T-helper 17 cell (primary cell): ENCODE measurements at places on chromosomes 2 and 18.

- DNase-seq = no peak
Observed at GRCh38 chr2:64848363-64848762, 140.8 kb upstream of the SLC1A4 start.

GRCh38 chr2:53260568-53260967 is 507.0 kb upstream of the CHAC2 start:
- DNase-seq = no peak

GRCh38 chr2:105320651-105321215 is 8.8 kb downstream of the TGFBRAP1 start:
- no peak for DNase-seq

- DNase-seq = no peak
Observed at GRCh38 chr2:188203776-188204175, 87.9 kb upstream of the GULP1 start.

DNA sequence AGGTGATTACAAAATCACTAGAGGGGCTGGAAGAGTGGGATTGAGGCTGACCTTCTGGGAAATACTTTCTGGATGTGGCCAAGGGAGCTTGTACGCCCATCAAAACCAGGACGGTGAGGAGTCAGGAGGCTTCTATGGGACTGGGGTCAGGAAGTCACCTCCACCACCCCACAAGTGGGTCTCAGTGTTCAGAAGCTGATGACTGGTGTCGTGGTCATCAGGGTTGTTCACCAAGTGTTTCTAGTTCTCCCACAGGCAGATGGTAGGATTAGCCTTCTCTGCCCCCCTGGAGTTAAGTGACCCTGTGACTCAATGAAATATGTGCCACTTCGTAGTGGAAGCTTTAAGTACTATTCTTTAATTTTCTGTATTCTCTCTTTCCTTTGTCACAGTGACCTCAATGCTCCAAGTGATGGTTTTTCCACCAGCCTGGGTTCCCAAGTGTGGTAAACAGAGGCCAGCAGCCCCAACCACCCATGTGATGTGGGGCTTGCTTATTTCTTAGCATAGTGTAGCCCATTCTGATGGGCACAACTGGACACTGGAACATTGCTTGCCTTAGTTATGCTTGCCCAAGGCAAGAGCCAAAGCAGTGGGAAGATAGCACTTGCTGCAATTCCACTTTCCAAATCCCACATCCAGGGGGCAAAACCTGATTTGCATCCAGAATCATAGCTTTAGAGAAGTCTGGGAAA is 258.8 kb downstream of the CYP26B1 start:
- DNase-seq = no peak

DNA sequence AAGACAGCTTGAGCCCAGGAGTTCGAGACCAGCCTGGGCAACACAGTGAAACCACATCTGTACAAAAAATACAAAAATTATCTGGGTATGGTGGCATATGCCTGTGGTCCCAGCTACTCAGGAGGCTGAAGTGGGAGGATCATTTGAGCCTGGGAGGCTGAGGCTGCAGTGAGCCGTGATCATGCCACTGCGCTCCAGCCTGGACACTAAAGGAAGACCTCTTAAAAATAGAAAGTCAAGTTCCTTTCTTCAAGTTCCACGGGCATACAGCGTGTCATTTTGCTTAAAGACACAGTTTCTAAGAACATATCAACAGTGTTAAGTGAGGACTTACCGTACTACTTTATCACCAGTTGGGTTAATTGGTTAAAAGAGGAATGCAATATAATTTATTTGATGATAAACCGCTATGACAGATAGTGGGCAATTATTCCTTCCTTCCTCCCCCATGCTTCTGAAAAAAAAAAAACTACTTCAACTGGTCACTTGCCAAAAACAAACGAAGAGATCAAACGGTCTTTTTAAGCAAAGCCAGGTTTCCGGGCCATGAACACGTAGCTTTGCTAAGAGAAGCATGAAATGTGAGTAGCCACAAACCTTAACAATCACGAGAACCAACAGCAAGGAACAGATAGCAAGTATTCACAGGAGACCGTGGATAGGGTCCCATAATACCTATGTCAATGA is 21.4 kb downstream of the AP1S3 start:
- no peak for DNase-seq

DNA sequence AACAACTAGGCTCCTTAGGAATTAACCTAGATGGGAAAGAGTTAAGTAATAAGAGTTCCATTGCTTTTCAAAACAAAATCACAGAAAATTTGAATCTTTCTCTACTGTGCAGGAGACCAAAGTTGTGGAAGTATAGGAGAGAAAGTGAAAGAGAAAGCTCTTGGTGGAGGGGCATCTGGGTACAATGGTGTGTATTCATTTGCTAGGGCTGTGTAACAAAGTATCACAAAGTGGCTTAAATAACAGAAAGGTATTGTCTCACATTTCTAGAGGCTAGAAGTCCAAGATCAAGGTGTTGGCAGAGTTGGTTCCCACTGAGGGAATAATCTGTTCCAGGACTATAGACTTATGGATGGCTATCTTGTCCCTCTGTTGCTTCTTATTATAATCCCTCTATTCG is 50.5 kb upstream of the GORASP2 start:
- DNase-seq = no peak

DNA sequence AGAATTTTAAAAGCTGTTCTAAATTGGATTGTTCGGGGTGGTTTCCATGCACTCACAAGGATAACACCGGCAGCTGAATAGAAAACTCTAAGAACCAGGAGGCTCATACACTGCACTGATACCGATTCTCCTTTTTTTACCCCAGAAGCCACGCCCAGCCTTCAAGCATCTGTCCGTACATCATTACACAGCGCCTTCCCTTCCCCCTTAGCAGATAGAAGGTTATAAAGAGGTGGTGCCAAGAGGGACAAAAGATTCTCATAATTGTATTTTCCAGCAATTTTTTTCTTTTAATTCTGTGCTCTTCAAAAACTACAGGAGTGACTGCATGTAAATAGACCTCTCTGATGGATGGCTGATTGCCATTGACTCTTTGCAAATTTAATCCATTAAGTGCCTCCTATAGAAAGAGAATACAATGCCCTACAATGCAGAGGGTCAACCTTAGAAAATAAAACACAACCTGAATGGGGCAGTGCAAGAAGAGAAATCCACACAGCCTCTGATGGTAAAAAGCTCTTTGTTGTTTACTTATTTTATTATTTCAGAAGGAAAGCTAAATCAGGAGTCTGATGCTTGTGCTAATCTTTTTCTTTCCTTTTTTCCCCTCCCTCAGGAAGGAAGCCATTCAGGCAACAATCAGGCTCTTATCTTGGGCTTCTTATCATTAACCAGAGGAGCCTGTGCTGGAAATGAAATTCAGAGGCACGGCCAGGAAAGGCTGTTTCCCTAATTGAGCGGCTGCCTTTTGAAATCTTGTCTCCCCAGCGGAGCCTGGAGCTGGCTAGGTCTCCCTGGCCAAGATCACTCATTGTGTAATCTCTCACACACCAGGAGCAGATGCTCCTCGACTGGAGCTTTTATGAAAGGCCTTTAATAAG is 198.9 kb upstream of the NABP1 start:
- DNase-seq = no peak

- DNase-seq = no peak
Observed at GRCh38 chr2:193377789-193378188, 1183.1 kb upstream of the TMEFF2 start.

DNA sequence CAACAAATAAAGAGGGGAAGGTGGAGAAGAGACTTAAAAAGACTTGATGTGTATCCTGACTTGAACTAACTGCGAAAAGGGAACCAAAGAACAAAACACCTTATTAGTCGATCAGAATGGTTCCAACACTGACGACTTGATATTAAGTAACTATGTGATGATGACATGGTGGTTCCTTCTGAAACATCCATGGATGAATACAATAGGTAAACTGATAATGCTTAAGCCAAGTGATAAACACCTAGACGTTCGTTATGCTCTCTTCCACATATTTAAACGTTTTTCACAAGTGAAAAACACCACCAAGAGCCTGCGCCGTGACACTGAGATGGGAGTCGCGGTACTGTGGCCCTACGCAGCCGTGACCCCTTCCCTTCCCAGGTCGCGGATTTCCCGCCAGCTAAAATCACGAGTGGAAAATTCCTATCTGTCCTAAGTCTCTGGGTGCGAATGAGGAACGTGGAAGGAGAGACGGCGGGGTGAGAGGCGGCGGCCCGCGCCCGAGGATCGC is 797 bp downstream of the TTC32 start:
- no peak for DNase-seq

GRCh38 chr2:73117441-73117840 is 4.7 kb upstream of the RAB11FIP5 start:
- DNase-seq = no peak

- no peak for DNase-seq
Observed at GRCh38 chr2:42980764-42981416, 188.5 kb upstream of the HAAO start.

GRCh38 chr2:44333994-44334393 is 27.3 kb downstream of the PREPL start:
- no peak for DNase-seq

DNA sequence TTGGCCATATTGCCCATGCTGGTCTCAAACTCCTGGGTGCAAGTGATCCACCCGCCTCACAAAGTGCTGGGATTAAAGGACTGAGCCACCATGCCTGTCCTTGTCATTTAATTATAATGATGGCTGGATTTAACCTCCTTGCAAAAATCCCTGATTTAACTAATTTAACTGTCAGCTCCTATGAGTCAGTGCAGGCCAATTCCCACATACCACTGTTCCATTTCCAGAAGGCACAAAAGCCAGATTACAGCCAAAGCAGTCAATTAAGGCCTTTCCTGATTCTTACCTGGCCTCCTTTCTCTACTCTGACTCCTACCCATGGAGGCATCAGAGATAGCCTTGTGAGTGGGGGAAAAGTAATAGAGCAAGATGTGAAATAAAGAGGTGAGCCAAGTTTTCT is 12.3 kb upstream of the SLC35F5 start:
- DNase-seq = no peak

GRCh38 chr2:120879431-120880295 is 144.0 kb downstream of the GLI2 start:
- no peak for DNase-seq

- DNase-seq = no peak
Observed at GRCh38 chr2:17627434-17627833, 86.9 kb downstream of the VSNL1 start.

GRCh38 chr2:42457011-42457410 is 36.8 kb downstream of the KCNG3 start:
- DNase-seq = no peak

- peak; percentile 24 for DNase-seq
Observed at GRCh38 chr2:74497777-74498499, 1.5 kb downstream of the LBX2 start.

DNA sequence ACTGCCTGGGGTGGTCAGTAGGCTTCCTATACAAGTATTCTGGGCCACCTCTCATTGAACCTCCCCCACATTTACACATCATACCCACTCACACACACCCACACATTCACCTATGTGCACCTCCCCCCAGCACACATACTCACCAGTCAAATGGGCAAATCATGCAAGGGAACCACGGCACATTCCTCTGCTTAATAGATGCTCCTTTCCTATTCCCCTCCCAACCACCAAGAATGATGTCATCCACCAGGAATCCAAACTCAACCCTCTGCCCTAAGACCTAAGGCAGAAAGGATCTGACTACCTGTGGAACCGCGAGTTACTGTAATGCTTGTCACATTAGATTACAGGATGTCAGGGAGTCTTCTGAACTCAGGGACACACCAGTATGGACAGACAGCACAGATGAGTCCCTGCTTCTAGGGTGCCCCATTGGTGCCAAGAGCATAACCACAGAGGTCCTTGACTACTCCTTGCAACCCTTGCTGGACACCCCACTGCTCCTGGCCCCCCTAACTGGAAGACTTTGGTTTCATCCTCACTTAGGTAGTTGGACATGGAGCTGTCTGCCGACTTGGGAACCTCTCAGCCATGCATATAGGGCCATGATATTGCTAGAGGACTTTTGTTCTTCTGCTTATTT is 21.5 kb upstream of the CAB39 start:
- no peak for DNase-seq

- no peak for DNase-seq
Observed at GRCh38 chr2:68871159-68871764, at the start of gene BMP10. Gene BMP10, minus strand, starts transcription at chr2:68871397. Its CDS starts 39 bp downstream, at chr2:68871358.

DNA sequence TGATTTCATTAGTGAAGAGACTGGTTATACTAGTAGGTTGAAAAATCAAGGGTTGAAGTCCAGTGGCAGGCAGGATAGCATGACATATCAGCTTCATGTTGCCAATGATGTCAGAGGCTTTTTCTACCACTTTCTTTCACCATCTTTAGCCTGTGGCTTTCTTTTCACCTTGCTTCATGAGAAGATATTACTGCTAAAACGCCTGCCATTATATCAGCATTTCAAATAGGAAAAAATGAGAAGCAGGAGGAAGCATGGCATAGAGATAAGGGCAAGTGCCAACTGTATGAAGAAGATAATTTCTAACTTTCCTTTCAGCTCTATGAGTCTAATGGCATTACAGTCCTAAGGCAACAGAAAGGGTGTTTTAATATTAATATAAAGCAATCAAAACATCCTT is 270.2 kb upstream of the SYT4 start:
- no peak for DNase-seq

DNA sequence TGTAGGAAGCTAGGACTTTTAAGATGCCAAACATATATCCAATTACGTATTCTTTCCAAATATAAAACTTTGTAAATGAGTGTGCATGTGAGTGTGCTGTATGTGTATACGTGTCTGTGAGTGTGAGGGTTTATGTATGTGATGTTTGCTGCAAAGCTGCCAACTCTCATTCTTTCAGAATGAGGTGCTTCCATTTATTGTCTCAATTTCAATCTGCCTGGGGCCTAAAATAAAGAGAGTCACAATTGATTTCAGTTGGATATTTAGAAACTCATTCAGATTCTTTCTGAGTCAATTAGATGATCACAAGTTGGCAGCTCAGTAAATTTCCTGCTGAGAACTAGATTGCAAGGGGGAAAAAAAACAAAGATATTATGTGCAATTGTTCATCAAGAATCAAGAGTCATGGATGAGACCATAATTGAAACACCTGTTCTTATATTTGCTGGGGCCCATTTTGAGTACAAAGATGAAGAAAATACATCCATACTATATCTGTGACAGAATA is 621.2 kb upstream of the ACVR2A start:
- DNase-seq = no peak

- no peak for DNase-seq
Observed at GRCh38 chr2:60834270-60834717, 47.1 kb upstream of the REL start.

DNA sequence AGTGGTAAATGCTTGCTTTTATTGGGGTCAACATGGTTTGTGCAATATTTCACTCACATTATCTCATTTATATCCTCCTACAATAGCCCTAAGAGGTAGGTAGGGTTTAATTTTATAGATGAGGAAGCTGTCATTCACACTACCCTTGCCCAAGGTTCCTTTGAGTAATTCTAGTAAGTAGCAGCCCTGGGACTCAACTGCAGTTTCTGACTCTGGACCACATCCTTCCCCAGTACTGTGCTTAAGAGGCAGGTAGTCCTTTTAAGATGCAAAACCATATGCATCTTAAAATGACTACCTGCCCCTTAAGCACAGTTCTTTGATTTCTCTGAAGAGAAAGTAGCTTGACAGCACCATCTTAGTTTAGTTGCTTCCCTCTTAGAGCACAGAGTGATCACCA is 15.7 kb upstream of the NT5C1B start:
- no peak for DNase-seq

- DNase-seq = no peak
Observed at GRCh38 chr2:24912986-24913385, 7.1 kb downstream of the ADCY3 start.
